ENCODE measurements at places on chromosomes 1 and 21.

- DNase-seq = no peak
Measured at GRCh38 chr1:96144636-96145035, 576.9 kb upstream of the PTBP2 start.

DNA sequence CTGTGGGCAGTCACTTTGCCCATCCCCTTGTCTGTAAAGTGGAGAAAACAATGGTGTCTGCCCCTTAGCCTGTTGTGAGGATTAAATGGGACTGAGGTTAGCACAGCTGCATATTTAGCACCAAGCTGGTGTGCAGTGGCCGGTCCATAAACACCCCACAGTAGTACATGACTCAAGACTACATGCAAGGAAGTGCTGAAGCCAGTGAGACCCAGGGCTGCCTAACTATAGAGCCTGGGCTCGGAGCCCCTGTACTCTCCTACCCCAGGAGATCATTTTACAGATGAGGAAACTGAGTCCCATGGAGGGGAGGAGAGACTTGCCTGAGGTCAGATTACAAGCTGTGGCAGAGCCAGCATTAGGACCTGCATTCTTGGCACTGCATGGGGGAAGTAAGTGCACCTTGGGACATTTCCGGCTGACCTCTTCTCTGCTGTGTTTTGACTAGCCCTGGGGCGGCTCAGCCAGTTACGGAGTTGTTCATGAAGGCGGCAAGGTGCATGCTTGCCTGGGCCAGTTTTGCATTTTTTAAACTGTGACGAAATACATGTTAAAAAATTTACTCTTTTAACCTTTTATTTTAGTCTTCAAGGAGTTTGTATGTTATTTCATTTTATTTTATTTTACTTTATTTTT is 3.2 kb downstream of the SERINC2 start:
- DNase-seq = no peak

- no peak for DNase-seq
Measured at GRCh38 chr1:21175670-21176581, 771 bp downstream of the EIF4G3 start.

DNA sequence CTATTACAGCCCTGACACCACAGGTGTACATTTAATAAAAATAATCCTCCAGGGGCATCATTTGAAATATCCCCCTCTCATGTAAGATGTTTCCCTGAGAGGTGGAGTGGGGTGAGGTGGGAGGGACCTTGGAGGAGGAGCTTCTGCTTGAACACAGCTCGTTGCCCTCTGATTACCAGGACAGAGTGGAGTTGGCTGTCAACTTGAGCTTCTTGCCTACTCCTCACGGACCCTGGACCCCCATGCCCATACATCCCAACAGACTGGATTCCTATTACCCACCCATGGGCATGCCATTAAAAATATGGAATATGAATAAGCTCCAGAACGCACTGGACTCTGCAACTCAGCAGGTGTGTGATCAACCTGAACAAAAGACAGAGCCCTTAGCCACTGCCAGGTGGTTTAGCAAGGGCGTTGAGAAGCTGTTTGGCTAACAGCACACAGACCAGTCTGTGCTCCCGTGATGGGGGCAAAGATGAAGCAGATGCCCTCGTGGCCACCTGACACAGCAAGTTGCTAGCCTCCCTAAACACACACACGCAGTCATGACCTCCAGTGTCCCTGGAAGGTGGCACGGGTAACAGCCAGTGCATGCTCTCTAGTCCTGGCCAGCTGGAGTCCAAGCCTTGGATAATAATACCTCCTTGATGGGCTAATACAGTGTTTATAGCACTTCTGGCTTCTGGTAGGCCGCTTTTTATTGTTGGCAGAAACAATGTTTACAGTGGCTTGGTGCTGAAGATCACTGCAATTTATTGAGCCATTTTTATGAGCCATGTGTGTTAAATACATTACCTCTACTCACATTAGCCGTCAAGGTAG is 155.0 kb downstream of the TOMM20 start:
- no peak for DNase-seq

DNA sequence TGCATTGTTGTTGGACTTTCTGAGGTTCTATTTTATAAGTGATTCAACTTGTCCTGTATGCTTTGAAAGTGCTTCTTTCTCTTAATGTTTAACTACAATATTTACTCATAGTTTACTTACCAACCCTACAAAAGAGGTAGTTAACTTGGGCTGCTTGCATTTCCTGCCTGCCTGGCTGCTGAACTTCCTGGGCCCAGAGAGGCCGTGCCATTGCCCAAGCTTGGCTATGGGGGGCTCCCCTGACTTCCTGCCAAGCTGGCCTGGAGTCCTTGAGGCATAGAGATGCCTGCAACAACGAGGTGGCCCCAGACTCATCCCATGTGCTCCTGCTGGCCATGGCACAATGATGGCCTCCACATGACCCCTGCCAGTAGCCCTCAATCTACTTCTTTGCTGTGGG is 361.6 kb upstream of the PLD5 start:
- no peak for DNase-seq

DNA sequence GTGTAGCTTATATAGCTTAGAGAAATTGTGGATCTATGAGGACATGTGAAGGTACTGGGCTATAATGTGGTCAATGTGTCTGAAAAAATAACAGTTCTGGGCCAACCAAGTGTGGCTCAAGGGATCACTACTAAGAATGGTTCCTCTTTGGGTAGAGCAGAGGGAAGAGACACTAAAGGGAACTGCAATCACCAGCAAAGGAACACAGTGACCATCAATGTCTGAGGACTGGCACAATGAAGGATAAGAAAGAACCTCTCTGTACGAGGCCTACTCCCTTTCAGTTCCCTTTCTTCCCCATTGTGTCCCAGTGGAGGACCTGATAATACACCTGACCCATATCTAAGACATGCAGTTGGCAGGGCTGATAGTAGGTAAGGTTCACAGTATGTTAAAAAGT is 89.9 kb upstream of the JAK1 start:
- DNase-seq = no peak

DNA sequence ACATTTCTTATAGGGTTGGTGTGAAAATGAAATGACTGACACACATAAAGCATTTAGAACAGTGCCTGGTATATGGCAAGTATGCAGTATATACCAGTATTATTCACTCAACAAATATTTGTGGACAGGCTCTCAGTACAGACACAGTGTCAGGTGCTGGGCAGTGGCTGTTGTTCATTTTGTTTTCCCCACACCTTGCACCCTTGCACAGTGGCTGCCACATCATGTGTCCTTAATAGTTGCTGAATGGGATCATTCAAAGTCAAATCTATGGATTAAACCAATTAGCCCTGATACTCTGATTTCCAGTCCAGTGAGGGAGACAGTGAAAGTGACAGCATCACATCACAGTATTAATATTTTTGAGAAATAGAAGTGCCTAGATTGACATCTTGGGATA is 2.4 kb downstream of the SLAMF1 start:
- no peak for DNase-seq

DNA sequence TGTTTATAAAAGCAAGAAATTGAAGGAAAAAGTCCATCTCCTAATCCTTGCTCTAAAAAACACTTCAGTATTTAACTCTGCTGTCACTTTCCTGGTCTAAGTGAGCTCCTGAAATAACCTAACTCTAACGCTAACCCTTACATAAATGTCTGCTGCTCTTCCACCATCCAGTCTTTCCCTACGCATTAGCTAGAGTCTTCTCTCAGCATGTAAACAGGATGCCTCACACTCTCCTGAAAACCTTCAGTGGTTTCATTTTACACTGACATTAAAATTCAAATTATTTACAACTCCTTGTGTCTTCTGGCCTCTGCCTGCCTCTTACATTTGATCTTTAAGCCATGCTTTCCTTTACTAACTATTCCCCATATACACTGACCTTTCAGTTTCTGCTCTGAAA is 697.6 kb upstream of the CXADR start:
- DNase-seq = no peak

- DNase-seq = no peak
Measured at GRCh38 chr21:29403922-29404538, 105.3 kb downstream of the BACH1 start.

DNA sequence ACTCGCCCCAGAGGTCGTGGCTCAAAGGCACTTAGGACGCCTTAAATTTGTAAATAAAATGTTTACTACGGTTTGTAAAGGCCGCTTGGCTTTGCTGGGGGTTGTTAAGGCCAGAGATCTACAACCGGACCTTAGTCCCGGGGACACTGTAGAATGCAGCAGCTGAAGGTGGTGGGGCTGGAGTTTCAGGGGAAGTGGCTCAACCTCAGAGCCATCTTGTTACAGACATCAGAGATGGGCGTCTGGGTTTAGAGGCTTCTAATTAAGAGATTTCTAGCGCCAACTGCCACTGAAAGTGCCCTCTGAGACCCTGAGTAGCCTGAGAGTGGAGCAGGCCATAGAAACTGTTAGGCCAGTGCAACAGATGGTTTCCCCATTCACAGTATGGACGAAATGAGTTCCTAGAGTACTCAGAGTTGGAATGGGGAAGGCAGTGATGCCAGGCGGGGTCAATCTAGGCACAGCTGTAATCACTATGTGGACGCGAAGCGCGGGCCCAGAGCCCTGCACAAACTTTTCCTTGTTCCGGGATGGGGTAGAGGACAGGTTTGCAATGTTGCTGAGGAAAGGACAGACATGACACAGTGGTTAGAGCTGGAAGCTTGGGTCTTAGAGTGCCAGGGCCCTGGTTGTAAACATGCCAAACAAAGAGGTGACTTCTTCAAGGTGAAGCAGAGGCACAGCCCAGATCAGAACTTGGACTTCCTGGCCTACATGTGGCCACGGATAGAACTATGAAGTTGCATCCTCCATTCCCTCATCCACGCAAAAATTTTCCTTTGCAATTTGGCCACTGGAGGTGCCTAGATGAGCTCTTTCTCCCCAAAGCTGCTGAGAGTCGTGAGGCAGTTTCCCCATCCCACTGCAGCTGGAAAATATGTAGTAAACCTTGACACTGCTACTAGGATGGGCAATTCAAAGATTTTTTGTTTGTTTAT is 6.0 kb downstream of the HLX start:
- DNase-seq = no peak

- DNase-seq = no peak
Measured at GRCh38 chr1:118323246-118323645, 138.2 kb upstream of the SPAG17 start.

GRCh38 chr1:119871881-119872280 is 24.4 kb downstream of the ADAM30 start:
- no peak for DNase-seq

DNA sequence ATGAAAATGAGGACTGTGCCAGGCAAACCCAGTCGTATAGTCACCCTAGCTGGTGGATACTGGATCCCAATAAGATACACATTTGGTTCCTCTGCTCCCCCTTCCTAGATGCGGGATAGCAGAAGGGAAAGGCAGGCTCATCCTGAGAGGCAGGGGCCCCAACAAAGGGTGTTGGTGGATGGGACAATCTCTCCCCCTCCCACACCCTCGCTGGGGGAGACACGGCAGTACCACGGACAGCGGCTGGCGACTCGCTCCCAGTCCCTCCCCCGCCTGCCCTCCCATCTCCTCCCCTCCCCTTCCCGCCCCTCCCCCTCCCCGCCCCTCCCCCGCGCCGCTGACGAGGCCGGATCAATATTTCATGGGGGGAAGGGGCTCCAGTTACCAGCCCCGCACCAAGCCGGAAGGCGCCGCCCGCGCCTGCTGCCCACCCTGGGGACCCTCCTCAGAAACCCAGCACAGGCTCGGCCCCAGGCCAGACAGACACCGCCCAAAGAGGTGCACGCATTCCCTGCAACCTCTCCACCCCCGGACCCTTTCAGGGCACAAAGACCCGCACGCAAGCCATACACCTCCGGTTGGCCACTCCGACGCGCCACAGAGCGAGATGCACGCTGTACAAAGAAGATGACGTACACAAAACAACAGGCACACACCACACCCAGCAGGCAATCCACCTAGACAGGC is 11.5 kb downstream of the RIMS3 start:
- no peak for DNase-seq

DNA sequence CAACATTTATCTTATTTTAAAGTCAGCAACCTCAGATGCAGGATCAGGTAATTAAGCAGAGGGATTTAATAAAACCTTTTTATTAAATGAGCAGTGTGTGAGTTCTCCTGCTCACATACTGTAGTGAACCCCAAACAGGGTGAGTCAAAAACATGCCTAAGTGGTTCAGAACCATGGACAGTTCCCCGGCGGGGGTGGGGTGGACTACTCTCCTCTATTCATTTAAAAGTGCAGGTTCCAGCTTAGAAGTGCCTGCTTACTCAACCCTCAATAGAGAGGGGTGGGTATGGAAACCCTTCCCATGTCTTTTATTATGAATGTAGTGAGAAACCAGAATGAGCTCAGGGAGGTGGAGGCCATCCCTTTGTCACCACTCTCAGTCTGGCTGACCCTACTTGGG is 397.9 kb downstream of the HHAT start:
- peak; percentile 43 for DNase-seq

- peak; percentile 30 for DNase-seq
Measured at GRCh38 chr1:67792741-67793458, 40.4 kb downstream of the GNG12 start.

GRCh38 chr1:246193537-246193936 is 313.5 kb downstream of the SMYD3 start:
- no peak for DNase-seq

- DNase-seq = no peak
Measured at GRCh38 chr1:5578690-5579089, 413.5 kb downstream of the NPHP4 start.

DNA sequence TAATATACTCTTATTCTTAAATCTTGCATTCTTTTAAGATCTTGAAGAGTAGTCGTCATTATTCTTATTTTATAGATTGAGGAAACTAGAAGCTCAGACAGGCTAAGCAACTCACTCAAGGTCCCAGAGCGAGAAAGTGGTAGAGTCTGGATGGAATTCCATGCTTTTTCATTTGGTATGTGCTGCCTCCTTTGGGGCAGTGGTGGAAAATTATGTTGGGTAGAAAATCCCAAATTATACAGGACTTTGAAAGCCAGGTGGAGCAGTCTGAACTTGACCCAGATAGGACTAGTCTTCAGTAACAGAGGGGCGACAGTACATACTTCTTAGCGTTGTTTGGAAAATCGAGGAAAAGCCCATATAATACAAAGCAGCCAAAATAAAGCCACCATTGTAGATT is 205.6 kb downstream of the ATG4C start:
- DNase-seq = no peak

- DNase-seq = no peak
Measured at GRCh38 chr1:223222377-223222776, 79.3 kb upstream of the TLR5 start.

GRCh38 chr1:38715415-38715814 is 144.2 kb downstream of the RRAGC start:
- DNase-seq = no peak

- DNase-seq = no peak
Measured at GRCh38 chr21:27429710-27430341, 462.9 kb upstream of the ADAMTS5 start.

GRCh38 chr1:184752656-184753055 is 2.0 kb downstream of the EDEM3 start:
- no peak for DNase-seq

GRCh38 chr21:26195708-26196107 is 25.1 kb upstream of the APP start:
- no peak for DNase-seq

- DNase-seq = no peak
Measured at GRCh38 chr1:152089014-152089674, at the start of gene TCHHL1. TSS of gene TCHHL1 (minus strand) at chr1:152089064. CDS start at chr1:152088143, 921 bp downstream.

DNA sequence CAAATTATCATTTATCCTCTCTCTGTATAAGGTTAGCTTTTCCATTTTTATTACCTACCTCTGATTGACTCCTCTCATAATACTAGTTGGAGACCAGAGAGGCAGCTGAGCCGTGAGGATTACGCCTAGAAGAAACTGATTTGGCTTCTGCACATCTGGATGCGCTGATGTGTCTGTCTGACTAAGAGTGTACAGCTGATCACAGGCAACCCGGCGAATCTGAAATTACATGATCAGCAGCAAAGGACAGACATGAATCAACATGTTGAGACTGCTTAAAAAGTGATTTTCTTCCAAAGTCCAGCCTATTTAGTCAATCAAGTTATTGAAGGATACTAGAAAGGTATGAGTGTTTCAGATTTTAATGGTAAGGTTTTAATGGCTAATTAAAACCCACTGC is 81.2 kb downstream of the PCSK9 start:
- no peak for DNase-seq
